ENCODE measurements at places on chromosomes 3 and 15.

DNA sequence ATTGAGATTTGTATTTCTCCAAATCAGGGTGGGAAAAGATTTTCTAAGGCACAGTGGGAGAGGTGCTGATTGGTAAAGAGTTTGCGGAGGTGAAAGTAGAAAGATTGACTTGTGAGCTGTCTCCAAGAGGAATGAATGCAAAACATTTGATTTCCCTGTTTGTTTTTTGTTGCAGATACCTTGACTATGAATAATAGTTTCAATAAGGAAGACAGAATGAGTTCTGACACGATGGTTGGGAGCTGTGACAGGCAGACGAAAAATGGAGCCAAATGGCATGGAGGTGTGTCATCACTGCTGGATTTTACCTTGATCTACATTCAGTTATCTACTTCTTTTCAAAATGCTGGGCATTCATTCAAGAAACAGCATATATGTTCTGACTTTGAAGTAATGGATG is 145.1 kb downstream of the NFKBIZ start:
- no peak for DNase-seq

DNA sequence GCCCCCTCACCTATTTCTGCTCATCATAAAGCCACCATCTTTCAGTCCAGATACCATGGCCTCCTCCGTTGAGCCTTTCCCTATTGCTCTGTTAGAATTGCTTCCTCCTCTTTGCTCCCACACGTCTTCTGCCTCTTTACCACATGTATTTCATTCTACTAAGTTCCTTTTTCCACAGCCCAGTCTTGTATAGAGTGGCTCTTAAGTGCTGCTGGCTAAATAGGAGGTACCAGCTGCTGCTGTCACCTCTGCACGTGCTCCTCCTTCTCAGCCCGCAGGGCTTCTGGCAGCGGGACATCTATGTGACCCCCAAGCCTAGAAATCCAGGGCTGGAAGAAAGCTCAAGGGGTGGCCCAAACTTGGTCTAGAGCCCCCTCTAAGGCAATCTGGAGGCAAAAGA is 38.8 kb upstream of the PLXND1 start:
- no peak for DNase-seq

GRCh38 chr3:16928386-16929132 is 43.8 kb downstream of the PLCL2 start:
- no peak for DNase-seq

- no peak for DNase-seq
These were observed 53.6 kb downstream of the TASOR start for GRCh38 chr3:56629451-56629850.

DNA sequence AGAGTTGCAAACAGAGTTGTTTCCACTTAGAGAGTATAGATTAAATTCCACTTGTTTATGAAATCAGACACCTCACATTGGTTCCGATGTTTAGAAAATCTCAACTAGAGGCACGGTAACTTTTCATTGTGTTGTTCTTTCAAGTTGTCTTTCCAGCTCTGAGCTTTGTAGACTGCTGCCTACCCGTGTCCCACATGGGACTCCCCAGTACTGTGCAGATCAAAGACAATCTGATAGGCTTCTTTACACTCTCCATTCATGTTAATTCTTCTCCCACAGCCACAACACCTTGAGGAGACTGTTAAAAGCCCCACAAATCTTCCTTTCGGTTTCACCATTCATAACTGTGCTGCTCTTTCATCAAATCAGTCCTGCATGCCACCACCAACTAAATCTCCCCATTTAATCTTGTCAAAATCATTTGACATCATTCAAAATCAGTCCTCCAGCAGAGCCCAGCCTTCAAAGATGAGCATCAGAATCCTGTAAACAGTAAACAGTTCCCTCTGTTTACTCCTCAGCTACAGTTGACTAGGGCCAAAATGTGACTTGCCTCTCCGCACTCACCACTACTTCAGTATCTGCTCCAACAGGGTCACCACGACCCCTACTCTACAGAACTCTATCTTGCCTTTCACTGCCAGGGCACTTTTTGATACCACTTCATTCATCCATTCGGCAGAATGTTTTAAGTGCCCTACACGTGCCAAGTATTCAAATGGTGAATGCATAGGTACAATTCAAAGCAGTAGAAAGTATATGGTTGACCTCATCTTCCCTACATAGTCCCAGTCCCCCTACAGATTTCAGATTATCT is 8.3 kb downstream of the ANXA2 start:
- no peak for DNase-seq

- no peak for DNase-seq
These were observed 48.5 kb upstream of the DAZL start for GRCh38 chr3:16653712-16654111.

DNA sequence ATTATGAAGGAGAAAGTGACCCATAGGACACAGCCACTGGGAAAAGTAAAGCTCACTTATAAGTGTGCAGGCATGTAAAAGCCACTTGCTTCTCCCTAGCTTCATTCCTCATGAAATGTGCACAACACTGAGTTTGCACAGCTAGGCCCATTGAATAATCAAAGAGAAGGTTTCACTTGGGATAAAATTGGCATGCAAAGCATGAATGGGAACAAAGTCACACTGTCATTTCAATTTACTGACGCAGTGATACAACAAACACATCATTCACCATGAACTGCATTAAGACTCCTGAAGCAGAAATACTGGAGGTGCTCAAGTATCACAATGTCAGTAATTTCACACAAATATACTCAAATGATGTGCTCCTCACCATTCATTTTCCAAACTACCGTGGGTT is 61.1 kb downstream of the KCNMB2 start:
- no peak for DNase-seq

DNA sequence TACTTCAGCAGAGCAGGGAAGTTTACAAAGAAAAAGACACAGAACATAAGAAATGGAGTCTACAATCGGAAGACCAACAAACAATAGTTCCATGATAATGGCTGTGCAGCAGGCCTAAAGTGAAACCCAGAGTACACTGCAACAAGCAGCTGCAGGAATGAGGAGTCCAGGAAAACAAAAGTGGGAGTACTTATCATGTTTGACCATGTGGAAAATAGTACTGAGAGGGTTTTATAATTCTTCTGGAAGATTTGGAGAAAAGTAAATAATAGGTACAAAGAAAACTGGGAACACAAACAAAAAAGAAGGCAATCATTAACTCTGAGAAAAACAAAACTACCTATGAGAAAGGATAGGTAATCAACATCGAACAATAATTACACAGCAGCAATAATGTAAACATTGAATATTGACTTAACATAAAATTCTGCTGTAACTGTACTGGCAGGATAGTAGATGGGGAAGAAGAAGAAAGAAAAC is 87.5 kb downstream of the NEK10 start:
- no peak for DNase-seq

GRCh38 chr15:68614286-68615035 is 35.7 kb downstream of the CORO2B start:
- DNase-seq, result no peak

DNA sequence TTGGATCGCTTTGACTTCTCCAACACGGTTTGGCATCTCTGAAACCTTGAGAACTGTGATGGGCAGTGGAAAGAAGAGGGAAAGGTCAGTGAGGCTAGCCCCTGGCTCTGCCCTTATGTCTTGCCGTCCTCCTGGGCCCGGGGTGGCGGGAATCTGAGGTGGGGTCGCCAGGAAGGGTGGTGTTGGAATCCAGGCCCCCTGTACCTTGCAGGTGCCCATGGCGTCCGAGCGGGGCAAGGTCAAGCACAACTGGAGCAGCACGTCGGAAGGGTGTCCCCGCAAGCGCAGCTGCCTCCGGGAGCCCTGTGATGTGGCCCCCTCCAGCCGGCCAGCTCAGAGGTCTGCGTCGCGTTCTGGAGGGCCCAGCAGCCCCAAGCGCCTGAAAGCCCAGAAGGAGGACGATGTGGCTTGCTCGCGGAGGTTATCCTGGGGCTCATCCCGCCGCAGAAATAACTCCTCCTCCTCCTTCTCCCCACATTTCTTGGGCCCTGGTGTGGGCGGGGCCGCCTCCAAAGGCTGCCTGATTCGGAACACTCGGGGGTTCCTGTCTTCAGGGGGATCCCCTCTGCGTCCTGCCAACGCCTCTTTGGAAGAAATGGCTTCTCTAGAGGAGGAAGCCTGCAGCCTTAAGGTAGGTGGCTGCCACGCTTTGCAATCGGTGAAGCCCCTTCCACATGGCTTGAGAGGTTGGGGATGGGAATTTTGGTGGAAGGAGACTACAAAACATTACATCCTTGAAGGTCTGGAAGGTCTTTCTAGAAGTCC is 907 bp downstream of the TATDN2 start:
- peak; percentile 38 for DNase-seq

GRCh38 chr15:56272454-56272853 is 28.8 kb upstream of the RFX7 start:
- peak; percentile 6 for DNase-seq

DNA sequence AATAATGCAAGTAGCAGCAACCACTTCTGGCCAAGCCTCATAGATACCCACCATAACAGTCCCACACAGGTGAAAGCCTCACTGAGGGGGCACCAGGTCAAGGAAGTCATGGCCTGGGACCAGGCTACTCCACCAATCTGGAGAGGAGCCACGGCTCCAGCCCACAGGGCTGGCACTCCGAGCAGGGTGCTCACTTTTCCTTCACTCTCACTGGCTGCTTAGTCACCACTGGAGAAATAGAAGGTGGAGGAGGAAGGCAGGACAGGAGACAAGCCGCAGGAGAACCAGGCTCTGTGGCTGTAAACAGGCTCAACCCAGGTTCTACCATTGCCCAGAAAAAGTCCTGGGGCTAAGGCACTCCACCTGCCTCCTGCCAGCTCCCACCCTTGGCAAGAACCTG is 1.2 kb downstream of the USP19 start:
- DNase-seq, result no peak

- peak; percentile 44 for DNase-seq
These were observed at the start of gene PAQR5 for GRCh38 chr15:69298697-69299441. PAQR5 (plus strand) TSS chr15:69298912; CDS start chr15:69360081, 61,169 bp downstream.

DNA sequence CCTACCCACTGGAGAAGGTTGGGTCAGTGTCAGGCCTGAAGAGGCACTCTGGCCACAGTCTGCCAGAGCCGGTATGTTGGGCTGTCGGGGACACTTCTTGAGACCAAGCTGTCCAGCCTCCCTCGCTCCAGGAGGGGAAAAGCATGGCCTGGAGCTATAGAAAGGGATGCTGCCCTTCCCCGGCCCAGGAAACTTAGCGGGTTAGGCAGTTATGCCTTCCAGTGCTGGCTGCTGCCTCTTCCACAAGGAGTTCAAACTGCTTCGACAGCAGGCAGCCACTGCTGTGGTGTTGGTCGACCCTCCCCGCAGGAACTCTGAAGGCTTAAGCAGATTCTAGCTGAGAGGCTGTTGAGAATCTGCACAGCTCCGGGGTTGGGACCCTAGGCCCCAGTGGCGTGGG is 819.4 kb downstream of the DIPK2A start:
- no peak for DNase-seq

DNA sequence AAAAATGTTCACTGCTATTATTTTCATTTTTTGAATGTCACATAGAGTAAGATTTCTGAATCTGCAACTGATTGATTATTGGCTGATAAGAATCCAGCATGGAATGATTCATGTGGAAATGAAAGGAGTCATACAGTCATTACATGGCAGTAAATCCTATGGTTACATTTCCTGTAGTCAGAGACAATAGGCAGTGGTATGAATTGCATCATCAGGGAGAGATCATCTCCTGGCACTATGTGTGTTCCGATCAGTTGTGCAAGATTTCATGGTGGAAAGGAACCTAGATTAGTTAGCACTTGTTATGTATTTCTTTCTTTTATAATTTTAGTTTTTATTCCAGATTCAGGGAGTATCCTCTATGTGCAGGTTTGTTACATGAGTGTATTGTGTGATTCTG is 38.8 kb downstream of the SLC12A1 start:
- peak; percentile 3 for DNase-seq

GRCh38 chr3:54376939-54377578 is 254.7 kb downstream of the CACNA2D3 start:
- DNase-seq, result no peak

DNA sequence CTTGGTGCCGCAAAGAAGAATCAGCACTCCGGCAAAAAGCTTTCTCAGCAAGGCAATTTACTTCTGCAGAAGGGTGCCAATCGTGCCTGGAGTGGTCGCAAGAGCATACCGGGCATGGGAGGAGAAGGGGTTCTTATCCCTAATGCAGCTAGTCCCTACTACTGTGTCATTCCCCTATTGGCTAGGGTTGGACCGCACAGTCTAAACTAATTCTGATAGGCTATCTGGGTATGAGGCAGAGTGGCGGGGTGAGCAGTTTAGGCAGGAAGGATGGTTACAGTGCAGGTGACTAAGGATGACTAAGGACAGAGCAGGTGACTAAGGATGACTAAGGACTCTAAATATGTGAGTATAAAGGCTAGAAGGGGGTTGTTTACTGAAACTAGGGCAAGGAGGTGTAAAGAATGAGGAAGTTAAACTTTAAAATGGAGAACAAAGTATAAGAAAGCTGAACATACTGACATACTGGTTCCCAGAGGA is 52.9 kb downstream of the PGBD4 start:
- DNase-seq, result peak; percentile 5

- no peak for DNase-seq
These were observed 461.3 kb upstream of the RASGRP1 start for GRCh38 chr15:39025881-39026280.

DNA sequence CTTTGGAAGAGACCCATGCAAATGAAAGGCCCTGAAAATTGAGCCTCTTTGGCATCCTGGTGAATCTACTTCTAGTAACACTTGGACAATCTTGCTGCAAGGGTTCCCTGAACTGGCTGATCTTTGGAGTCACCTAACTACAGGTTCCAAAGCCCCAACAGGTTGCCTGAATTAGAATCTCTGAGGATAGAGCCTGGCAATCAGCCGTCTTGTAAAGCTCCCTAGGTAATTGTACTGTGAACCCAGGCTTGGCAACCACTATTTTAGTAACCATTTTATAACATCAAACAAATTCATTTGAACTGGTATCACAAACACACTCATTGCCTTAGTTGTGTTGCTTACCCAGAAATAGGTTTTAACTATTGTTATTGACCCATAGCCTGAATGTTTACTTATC is 20.1 kb downstream of the PAQR9 start:
- no peak for DNase-seq

DNA sequence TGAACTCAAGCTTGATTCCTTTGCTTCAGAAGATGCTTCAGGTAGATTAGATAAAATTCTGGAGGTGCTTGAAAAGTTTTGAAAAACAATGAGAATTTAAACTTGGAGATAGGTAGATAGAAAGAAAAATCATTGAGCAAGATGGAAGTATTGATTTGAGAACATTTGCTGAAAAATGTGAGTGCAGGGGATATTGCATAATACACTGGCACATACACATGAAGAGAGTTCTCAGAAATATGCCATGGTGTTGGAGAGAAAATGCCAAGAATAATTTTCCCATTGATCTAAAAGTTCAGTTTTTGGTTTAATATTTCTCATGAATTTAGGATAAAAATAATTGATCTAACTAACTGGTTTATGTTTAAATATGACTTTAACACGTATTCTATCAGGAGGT is 107.2 kb upstream of the GBE1 start:
- DNase-seq, result no peak

DNA sequence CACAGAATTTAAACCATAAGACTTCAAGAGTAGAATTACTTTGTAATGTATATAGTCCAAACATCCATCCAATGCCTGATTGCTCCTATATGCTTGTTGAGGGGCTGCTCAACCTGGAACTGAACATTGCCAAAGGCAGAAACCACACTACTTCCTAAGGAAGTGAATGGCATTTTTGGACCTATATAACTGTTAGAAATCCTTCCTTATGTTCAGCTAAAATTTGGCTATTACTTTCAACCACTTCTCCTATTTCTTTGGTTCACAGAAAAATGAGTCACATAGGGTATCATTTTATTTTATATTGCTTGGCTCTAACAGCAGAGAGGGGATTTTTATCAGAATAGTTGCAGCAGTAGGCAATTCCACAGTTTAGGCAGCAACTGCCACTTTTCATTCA is 342.1 kb downstream of the SLC9A9 start:
- DNase-seq, result no peak

- DNase-seq, result no peak
These were observed 78.0 kb upstream of the TNFSF10 start for GRCh38 chr3:172601066-172601832.

GRCh38 chr3:33724256-33724655 is 6.2 kb upstream of the CLASP2 start:
- DNase-seq, result no peak
